ENCODE measurements at places on chromosomes 2 and 18.

GRCh38 chr2:11873356-11874154 is 127.1 kb downstream of the LPIN1 start:
- no peak for DNase-seq

GRCh38 chr2:24712296-24712695 is 80.9 kb downstream of the PTRHD1 start:
- DNase-seq = no peak

- DNase-seq = no peak
These were observed 118.2 kb upstream of the OTOS start for GRCh38 chr2:240258685-240259084.

DNA sequence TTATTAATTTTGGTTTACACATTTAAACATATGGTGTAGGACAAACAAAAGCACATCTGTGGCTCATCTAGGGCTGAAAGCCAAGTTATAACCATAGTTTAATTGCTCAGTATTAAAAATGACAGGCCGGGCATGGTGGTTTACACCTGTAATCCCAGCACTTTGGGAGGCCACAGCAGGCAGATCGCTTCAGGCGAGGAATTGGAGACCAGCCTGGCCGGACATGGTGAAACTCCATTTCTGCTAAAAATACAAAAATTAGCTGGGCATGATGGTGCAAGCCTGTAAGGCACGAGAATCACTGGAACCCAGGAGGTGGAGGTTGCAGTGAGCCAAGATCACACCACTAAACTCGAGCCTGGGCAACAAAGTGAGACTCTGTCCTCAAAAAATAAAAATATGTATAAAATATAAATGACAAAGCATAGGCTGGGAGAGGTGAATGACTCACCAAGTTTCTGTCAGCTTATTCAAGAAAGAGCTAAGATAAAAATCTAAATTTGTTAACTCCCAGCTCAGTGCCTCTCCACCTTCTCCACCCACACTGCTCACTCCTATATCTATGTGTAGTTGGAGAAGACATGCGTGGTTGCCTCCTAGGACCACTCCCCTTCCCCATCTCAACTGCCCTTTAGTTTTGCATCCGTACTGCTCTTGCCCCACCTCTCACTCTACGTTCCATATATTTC is 79.2 kb upstream of the PID1 start:
- DNase-seq = no peak

GRCh38 chr2:99485411-99485810 is 4.4 kb downstream of the REV1 start:
- no peak for DNase-seq

DNA sequence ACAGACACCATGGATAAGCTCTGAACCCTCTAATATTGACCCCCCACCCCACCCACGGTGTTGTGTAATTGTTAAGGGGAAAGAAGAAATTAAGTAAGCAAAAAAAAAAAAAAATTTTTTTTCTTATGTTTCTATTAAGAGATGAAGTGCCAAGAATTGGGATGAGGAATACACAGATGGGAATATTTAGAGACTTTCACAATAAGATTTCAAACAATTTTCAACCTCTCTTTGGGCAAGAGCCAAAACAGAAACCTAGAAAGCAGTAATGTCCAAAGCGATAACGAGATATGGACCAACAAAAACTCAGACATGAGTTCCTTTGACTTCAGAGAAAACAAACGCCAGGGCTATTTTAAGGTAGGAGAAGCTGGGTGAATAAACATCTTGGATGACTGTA is 14.4 kb downstream of the PIEZO2 start:
- DNase-seq = no peak

DNA sequence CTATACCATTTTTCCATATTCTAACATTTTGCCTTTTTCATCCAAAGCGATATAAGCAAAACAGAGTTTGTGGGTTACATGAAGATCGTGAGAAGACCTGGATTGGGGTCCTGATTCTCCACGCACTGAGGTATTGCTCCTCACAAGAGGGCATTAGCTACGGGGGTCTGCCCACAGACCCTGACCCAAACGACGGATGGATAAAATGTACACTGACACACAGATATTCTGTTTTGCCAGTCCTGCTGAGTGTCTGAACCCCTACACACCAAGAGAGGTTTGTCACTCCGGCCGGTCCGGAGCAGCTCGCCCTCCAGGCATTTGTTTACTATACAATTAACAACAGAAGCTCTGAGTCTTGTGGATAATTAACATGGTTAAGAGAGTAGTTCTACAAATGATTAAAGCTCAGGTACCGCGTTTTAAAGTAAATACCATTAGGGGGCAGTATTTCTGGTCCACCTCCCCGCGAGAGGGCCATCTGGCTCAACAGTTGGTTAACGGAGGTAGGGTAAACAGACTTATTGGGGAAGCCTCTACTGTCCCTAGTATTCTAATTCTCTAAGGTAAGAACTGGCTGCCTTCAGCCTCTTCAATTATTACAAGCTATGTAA is 28.4 kb downstream of the SCYGR8 start:
- no peak for DNase-seq

DNA sequence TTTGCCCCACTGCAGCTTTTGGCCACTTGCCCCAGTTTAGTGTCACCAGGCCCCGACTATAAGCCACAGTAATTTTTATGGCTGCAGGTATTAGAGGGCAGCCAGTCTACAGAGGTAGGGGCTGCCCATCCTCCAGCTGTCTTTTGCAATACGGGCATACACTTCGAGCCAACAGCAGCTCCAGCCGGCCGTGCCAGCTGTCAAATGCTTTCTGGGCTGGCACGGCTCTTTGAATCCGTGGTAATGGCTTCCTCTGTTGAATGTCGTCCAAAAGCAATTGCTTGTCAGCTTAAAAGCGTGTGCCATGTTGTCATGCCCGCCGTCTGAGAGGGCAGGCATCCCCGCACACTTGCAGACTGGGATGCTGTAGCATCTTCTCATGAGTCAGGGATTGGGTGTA is 41.3 kb downstream of the BCL2L11 start:
- DNase-seq = no peak

DNA sequence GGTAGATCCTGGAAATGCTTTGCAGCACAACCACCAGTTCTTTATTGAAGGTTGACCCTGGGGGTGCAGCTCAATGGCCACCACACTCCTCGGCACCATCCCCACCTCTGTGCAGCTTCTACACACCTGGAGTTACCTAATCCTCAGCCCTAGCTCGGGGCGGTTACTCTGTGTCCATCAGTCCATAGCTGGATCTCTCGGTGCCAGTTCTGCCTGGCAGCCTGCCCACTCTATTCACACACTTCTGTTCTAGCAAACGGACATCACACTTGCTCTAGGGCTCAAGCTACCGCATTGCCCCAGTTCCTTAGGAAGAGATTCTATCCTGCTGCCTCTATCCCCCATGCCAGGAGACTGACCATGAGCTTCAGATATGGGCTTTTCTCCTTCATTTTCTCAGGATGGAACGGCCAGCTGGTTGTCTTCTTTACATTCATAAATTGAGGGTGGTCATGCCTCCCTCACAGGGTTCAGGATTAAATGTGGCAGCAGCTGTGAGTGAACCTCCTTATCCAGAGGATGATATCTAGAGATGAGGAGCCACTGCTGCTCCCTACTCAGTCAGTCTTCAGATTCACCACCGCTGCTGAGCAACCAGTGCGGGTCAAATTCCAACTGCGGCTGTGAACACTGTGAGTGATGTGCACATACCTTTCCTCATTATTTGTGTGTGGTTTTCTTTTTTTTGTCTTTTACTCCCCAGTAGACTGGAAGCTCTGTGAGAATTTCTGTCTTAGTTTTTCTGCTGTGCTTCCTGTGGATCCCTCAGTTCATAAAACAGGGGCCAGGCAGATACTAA is 66.9 kb upstream of the TRIB2 start:
- DNase-seq = no peak

DNA sequence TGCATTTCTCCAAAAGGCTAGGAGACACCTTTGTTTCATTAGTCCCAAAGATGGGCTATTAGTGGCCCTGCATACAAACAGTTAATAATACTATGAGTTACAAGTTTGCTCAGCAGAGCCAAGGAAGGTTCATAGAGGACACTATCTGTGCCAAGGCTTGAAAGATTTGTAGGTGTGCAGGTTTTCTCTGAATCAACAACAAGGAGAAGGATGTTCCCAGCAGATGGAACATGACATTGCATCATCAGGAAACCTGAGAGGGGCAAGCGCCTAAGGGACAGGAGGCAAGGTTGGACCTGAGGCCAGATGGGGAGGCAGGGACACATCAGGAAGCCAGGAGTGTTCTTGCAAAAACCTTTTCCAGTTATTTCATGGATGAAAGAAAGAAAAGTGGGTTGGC is 35.4 kb upstream of the STK17B start:
- DNase-seq = no peak

DNA sequence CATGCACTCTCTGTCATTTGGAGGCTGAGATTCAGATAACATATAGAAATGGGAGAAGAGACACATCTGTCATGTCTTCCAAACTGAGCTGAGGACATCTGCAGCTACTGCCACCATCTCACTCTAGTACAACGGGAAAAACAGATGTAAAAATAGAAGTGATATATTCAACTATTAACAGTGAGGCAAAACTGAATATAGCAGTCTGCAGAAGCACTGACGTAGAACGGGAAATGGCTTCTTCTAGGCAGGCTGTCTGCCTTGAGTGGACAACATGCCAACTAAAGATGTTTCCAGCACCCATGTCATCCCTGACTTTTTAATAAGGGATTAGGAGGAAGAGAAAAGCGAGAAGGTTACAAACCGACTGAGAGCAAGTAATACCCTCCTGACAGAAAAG is 51.6 kb downstream of the MRPL33 start:
- no peak for DNase-seq

- DNase-seq = no peak
These were observed 21.6 kb downstream of the MERTK start for GRCh38 chr2:111919794-111920608.
